GM12865 (cell line): ENCODE measurements at places on chromosomes 5 and 9.

GRCh38 chr9:82491604-82492003 is 503.0 kb downstream of the SPATA31D1 start:
- DNase-seq = no peak

DNA sequence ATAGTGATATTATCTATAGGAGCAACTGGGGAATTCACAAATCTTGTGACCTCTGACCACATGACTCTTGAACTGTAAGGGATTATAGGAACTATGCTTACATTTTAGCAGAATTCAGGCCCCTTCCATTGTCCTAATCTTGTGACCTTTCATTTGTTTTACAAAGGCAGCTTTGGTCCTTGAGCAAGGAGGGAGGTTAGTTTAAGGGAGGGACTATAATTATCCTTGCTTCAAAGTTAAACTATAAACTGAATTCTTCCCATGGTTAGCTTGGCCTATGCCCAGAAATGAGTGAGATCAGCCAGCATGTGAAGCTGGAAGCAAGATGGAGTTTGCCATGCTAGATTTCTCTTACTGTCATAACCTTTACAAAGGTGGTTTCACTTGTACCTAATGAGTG is 51.2 kb downstream of the TARS1 start:
- DNase-seq = no peak

DNA sequence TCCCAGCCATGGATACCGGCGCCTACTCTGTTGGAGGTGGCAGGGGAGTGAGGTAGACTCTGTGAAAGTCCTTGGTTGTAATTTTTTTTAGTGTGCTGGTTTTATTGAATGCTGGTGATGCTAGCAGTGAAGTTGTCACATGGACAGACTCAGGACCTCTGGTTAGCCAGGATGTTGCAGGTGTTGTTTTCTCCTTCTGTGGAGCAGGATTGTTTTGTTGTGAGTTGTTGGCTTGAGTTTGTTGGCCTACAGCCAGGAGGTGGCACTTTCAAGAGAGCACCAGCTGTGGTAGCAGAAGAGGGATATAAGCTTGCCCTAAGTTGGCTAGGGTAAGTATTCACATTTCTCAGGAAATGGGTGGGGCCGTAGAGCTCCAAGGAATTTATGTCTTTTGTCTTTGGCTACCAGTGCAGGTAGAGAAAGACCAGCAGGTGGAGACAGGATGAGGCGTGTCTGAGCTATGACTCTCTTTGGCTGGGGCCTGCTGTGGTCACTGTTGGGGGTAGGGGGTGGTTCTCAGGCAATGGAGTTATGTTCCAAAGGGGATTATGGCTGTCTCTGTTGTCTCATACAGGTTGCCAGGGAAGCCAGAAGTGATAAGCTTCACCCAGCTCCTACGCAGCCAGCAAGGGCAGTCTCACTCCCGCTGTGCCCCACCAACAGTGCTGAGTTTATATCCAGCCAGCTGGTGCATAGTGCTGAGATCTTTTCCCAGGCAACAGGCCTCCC is 248.7 kb downstream of the TAF11L14 start:
- DNase-seq = no peak

DNA sequence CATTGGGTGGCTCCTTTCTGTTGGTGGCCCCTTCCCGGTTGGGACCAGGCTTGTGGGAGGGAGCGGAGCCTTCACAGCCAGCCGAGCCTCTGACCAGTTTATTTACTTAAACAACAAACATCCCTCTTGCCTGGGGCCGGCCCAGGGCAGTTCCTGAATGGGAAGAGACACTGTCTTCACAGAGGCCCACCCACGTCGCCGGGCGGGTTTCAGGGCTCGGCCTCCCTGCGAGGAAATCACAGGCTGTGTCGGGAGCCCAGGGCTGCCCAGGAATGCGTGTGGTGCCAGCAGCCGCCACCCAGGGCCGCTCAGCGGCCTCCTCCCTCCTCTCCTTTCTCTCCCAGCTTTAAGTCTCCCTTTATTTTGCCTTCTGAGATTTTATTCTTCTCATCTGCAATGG is 132.5 kb downstream of the HSD17B3 start:
- DNase-seq = no peak

- DNase-seq = no peak
These were observed 56.5 kb upstream of the COL5A1 start for GRCh38 chr9:134585021-134585561.

GRCh38 chr9:1869843-1870242 is 145.3 kb upstream of the SMARCA2 start:
- peak; percentile 85 for DNase-seq

DNA sequence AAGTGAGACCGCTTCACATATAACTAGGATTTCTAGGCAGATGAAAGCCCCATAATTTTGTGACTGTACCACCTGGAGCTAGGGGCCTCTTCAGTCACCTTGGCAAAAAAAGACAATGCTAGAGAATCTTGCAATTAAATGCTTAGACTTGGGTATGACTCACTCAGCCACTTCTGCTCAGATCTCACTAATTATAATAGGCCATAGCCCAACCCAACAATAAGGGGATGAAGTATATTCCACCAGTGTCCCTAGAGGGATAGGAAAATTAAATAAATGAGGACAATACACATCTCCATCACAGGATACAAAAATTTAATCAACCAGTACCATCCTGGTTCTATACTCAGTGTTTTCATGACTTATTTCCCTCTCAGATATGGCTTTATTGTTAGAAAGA is 1079.9 kb upstream of the C9orf72 start:
- DNase-seq = no peak

- no peak for DNase-seq
These were observed 17.2 kb upstream of the NDST1 start for GRCh38 chr5:150490754-150491153.

GRCh38 chr5:109964136-109964535 is 274.4 kb downstream of the MAN2A1 start:
- no peak for DNase-seq

DNA sequence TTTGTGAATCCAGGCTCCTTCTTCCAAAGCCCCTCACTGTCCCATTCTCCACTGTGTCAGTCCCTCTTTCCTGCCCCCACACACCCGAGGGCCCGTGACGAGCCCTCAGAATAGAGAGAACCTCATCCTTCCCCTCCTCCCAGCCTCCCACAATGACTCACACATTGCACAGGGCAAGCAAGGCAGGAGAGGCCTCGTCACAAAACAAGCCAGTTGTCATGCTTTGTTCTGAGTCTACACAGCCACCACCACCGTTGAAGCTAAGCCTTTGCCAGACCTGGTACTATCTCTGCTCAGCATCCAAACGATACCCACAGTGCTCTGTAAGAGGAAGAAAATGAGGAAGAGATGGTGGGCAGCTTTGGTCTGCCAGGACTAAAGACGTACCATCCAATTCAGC is 142.2 kb upstream of the ZNF366 start:
- peak; percentile 12 for DNase-seq

DNA sequence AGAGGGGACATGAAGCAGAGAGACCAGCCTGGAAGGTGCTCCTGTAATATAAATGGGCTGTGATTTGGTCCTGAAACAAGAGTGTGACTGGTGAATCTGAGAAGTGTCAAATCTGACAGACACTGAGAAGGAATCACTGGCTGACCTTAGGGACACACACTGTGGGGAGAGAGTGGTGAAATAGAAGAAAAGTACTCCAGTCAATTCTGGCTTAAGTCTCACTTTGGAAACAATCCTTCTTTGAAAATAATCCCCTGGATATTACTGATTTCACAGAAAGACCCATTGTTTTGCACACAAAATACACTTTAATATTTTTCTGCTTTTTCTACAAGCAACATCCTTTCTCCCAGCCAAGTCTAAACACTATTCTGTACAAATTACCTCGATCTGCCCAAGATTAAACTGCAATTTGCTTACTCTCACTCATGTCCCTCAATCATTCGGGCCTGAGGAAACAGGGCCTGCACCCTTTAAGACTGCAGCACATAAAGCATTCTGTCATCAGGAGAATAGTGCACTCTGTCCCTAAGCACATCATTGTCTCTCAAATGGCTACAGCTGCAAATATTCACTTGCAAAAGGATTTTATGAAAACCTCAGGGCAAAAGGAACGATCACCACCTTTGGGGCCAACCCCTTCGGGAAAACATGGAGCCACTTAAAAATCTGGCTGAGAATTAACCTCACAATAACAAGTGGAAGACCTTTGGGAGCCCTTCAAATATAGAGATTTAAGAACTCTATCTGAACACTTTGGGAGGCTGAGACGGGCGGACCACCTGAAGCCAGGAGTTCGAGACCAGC is 68.6 kb downstream of the MAPKAP1 start:
- no peak for DNase-seq

- peak; percentile 2 for DNase-seq
These were observed 79.3 kb upstream of the MAP3K1 start for GRCh38 chr5:56735849-56736641.

GRCh38 chr9:123358181-123358905 is 2.3 kb downstream of the CRB2 start:
- no peak for DNase-seq

- no peak for DNase-seq
These were observed 62.4 kb downstream of the SLC28A3 start for GRCh38 chr9:84278130-84278529.

DNA sequence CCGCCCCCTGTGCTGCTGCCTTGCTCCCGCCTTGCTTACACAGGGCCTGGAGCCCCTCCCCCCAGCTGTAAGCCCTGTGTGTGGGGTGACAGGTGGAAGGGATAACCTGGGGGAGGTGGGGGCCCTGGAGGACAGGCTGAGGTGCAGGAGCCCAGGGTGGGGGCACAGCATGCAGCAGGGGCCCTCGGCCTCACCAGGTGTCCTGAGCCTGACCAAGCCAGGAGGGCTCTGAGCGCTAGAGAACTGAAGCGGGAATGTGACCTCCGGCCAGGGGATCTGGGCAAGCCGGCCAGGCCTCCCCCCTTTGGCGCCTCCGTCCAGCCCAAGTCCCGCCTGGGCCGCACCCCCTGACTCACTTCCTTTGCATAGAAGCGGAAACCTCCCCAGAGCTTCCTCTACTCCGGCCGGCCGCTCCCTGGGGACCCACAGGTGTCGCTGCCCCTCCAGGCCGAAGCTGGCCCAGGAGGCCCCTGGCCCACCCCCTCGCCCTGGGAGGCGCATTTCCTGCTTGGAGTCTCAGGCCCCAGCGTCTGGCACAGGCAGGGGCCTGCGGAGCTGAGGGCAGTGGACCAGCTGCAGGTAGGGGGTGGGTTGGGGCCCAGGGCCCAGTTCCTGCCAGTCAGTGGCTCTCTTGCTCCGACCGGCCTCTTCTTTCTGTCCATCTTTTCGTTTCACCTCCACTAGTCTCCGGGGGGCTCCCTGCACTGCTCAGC is at the start of gene TOR4A:
TOR4A (plus strand) TSS at position 398 of the 713 bp plus-strand sequence. CDS start 964 bp downstream, outside the sequence.
- peak; percentile 91 for DNase-seq

- no peak for DNase-seq
These were observed 3.4 kb upstream of the CTSL start for GRCh38 chr9:87722393-87723088.

DNA sequence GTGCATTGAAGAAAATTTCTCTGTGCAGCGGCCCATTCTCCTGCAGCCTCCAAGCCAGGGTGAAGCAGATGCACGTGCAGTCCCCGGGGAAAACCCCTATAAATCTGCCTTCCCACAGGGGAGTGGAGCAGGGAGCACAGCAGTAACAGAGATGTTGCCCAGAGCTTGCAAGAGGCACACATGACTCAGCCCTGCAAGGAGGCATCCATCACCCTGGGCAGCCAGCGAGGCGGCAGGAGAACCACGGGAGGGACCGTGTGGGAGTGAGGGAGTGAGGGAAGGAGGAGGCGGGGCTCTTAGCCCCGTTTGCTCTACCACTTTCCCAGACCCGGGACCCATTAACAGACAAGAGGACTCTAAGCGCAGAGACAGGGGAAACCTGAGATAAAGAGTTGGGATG is 96.2 kb upstream of the ARAP3 start:
- peak; percentile 18 for DNase-seq

DNA sequence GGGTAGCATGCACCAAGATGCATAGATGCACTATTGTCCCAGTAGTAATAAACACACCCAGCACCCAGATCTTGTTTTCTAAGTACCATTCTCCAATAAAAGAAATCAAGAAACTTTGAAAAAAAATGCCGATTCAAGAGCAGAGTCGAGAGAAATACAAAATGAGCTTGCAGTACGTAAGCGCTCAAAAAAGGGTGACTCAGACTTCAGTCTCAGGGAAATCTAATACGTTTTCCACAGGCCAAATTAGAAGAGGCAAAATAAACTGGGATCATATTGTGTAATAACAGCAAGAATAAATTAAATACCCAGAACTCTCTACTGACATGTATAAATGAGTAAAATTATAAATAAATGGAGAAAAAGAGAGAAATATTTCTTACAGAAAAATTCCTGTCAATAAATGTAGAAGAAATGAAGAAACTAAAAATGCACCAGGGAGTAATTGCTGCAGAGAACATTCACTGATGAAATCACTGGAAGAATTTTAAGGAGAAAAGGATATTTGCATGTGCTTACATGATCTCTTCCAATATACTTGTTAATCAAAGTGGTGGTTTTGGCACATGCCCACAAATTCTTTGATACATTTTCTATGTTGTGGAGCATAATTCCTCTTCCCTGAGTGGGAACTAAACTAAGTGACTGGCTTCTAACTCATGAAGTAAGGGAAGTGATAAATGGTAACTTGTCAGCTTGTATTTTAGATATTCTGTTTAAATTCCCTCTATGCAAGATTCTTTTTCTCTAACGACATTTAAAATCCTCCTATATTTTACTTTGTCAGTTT is 567.6 kb upstream of the ADAMTS16 start:
- no peak for DNase-seq

DNA sequence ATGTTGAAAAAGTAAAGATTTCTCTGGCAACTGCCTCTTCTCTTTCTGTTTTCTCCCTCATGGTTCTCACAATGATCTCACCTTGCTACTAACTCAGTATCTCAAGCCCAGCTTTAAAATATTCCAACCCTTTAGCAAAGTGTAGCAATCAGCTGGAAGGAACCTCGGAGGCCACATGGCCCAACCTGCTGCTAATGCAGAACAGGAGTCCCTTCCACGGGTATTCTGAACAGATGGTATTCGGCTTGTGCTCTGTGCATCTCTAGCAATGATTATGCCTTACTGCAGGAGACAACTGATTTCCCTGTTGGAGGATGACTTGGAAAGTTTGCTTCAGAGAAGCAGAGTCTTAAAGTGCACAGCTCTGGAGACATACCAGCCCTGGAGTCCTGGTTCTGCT is 151.8 kb upstream of the PPP1R2B start:
- DNase-seq = no peak

DNA sequence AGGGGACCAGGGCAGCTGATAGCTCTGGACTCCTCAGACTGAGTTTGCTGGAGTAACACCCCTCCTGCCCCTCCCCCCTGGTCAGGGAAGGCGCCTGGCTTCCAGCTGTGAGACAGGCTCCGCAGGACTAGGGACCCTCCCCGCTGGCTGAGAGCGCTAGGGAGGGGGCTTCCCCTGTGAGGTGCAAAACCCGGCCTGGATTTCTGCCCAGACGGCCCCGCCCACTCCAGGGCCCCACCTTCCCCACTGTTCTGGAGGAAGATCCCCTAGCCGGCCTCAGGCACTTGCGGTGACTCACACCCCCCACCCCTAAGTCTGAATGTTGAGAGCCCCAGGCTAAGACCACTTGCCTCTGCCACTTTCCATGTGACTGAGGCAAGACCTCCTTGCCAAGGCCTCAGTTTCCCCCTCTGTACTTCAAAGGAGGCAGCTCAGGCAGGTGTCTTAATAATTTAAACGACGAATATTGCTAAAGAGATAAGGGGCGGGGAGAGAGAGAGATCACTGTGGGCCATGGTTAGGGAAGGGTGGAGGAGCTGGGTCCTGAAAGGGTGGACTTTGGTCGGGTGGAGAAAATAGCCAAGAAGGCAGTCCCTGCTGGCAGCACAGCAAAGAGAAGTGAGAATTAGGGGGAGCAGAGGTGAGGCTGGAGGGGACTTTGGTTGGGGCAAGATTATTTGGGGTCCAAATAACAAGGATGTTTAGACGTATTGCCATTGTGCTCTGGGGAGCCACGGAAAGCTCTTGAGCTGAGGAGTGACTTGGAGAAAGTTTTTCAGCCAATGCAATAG is 1.0 kb upstream of the DAB2IP start:
- no peak for DNase-seq

- no peak for DNase-seq
These were observed 379.0 kb upstream of the GRAMD2B start for GRCh38 chr5:126044111-126044668.
